ENCODE measurements at places on chromosomes 13 and 19.

- peak; percentile 75 for DNase-seq
These were observed at the start of gene CADM4 for GRCh38 chr19:43639519-43640423. Gene CADM4 (minus strand): TSS chr19:43639850. CDS start chr19:43639790, 60 bp downstream.

DNA sequence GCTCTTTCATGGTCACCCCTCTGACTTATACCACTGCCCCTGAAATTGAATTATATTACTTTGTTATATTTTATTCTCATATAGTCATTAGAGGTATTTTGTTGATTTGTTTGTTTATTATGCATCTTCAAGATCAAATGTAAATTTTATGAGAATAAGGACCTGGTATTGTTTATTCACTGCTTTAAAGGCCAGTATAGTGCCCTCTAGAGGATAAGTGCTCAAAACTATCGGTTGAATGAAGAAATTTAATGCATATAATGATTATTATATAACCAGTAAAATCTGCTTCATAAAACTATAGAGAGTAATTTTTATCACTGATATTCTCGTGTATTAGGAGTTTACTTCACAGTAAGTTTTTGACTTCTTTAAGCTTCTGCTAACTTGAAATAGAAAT is 1401.9 kb downstream of the SLITRK1 start:
- no peak for DNase-seq

GRCh38 chr13:78193846-78194245 is 275.2 kb upstream of the EDNRB start:
- DNase-seq, result no peak

DNA sequence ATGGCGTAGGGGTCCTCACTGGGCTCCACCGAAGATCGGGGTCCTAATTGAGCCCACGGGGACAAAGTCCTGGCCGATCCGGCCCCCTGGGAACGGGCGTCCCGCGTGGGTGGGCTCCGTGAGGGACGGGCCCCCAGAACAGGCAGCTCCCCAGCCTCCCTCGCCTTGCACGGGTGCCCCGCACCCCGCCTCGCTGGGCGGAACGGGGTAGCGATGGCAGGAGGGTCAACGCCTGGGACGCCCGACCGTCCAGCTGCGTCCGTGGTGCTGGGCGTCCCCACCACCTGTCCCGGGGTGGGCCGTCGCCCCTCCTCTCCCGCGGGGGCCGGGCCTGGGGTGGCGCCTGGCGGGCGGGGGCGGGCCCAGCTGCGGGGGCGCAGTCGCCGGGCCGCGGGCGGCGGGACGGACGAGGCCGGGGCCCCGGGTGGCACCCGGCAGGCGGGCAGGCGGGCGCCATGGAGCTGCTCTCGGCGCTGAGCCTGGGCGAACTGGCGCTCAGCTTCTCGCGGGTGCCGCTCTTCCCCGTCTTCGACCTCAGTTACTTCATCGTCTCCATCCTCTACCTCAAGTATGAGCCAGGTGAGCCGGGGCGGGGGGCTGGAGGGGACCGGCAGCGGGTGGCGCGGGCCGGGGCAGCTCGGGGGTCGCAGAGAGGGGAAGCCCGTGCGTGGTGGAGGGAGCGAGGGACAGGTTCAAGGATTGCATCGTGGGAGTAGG is at the start of gene TMEM38A:
TSS of gene TMEM38A (plus strand) at position 377 of the 717 bp plus-strand sequence. CDS start at position 456, 79 bp downstream.
- peak; percentile 78 for DNase-seq

DNA sequence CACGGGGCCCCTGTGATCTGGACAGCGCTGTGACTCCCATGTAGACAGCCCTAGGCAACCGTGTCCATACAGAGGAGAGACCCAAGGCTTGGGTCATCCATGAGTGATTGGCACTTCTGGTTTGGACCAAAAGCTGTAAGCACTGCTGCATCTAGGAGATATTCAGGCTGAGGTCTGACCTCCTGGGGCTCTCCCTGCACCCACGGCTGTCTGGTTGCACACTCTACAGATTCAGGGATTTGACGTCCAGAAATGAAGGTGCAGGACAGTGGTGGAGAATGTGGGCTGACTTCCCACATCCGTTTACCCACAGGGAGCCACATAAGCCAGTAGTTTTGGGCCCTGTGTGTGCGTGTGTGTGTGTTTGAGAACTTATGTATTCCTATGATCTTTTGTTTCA is 76.2 kb upstream of the ARHGEF7 start:
- no peak for DNase-seq

DNA sequence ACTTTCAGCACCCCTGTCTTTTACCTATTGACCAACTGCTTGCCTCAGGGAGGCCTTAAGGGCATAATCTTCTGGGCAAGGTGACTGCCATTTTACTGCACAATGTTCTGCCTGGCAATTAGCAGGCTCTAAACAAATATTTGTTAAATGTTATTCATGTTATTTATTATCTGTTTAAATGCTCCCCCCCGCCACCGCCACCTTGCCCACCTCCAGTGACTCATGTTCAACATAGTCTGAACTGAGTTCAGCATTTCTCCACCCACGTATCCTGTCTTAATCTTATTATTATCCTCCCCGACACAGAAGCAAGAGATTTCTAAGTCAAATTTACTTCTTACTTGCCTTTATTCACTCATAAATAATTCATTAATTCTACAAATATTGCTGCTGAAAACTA is 144.8 kb downstream of the LIG4 start:
- DNase-seq, result no peak

- DNase-seq, result no peak
These were observed 926 bp downstream of the ZNF587 start for GRCh38 chr19:57850553-57851017.

GRCh38 chr13:96935901-96936300 is 58.4 kb downstream of the OXGR1 start:
- no peak for DNase-seq

DNA sequence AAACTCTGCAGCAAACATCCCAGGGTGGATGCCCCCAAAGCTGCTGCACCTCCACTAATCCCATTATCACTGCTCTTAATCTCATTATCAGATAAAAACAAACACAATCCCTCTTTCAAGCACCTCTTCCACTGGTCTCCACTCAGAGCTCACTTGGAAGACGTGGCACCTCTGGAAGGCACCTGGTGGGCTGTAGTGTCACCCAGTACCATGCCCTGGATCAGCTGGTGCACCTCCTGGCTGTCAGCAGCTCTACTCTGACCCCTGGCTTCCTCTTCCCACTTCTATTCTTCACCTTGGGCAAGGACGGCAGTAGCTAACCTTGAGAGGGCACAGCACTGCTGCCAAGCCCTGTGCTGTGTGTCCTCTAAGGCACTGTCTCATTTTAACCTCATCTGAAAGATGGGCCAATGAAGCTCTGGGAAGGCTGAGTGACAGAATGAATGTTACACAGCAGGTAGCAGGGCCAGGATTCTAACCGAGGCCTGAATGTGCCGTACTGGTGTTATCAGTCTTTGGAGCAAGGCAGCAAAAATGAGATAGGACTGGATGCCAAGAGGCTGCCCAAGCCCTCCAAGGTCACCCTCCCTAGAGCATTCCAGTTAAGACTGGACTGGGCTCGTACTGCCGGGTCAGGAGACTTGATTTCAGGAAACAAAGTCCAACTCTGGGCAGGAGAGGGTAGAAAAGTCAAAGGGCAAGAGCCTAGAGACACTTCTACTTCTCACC is 7.4 kb downstream of the BRD4 start:
- DNase-seq, result peak; percentile 27

DNA sequence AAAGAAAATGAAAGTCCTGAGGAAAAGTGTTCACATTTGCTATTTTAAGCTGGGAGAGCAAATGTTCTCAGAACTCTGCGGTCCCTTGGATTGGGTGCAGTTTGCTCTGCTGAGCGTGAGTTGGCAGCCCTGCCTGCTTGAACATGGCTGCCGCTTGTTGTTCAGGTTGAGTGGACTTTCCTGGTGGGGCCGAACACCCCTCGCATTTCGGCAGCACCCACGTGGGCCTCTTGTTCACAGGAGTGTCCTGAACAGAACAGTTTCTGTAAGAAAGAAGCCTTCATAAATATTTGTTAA is 10.8 kb upstream of the RNF113B start:
- no peak for DNase-seq

- DNase-seq, result no peak
These were observed 51.4 kb downstream of the UBL3 start for GRCh38 chr13:29799041-29799440.

DNA sequence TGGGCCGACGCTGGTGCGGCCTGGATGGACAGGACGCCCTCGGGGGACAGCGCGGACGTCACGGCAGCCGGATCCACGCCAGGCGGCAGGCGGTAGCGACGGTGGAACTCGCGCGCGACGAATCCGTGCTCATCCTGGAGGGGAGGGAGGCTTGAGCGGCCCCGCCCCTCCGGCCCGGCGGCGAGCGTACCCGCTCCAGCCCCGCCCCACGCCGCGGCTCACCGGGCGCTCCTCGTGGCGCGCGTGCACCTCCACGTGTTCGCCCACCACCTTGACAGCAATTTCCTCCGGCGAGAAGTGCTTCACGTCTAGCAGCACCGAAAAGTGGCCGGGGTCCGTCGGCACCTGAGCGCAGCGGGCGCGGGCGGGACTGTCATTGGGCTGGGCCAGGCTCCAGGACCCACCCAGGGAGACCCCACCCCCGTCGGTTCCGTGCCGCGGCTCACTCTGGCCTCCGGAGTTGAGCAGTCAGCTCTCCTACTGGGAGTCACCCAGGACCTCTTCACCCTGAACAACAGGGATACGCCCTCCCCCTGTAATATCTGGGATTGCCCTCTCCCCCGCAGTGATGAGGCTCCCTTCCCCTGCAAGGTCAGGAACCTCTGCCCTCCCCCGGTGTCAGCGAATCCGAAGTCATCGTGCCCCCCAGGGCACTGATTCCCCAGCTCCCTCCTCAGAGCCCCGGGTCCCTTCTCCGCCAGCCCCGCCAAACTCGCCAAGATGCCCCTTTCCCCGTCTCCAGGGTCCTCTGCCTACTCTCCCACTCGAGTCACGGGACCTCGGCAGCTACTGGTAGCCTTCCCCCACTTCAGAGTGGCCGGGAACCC is 1.1 kb downstream of the HSPB6 start:
- DNase-seq, result peak; percentile 77

DNA sequence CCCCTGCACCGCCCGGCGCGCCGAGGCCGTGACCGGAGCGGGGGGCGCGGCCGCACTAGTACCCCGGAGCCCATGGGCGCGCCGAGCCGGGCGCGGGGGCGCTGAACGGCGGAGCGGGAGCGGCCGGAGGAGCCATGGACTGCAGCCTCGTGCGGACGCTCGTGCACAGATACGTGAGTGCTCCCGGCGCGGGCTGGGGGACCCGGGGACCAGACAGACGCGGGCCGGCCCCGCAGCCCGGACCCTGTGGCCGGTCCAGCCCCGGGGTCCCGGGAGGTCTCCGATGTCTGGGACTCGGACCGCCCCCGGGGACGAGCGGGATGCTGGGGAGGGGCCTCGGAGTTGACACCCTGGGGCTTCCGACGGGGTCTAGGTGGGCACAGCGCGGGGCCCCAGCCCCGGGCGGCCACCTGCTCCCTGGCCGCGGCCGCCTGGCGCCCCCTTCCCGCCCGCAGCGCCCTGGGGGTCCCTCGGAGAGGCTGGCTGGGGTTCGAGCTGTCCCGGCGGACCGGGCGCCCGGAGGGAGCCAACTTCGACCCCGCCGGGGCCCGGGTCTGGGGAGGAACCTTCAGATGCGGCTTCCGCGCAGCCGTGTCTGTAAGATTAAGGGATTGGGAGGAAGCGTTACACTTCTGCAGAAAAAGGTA is 568 bp downstream of the ATP11A start:
- DNase-seq, result peak; percentile 80

- DNase-seq, result peak; percentile 92
These were observed 7.0 kb downstream of the HIF3A start for GRCh38 chr19:46303691-46304397.

DNA sequence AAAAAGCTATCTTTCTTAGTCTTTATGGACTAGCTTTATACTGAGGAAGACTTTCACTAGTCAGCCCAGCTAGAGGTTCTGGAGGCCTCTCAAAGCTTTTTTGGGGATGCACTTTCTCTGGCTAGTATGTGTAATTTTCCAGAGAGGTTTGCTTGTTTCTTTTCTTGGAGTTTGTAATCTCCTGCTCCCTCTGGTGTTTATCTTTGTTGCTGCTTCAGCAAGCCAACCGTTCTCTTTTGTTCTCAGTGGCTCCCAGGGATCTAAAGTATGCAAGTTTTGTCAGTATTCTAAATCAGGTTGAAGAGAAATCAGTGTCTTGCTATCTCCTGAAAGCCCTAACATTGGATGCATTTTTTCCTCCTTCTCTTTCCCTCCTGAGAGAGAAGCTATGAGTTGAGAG is 121.1 kb upstream of the MYO16 start:
- no peak for DNase-seq

DNA sequence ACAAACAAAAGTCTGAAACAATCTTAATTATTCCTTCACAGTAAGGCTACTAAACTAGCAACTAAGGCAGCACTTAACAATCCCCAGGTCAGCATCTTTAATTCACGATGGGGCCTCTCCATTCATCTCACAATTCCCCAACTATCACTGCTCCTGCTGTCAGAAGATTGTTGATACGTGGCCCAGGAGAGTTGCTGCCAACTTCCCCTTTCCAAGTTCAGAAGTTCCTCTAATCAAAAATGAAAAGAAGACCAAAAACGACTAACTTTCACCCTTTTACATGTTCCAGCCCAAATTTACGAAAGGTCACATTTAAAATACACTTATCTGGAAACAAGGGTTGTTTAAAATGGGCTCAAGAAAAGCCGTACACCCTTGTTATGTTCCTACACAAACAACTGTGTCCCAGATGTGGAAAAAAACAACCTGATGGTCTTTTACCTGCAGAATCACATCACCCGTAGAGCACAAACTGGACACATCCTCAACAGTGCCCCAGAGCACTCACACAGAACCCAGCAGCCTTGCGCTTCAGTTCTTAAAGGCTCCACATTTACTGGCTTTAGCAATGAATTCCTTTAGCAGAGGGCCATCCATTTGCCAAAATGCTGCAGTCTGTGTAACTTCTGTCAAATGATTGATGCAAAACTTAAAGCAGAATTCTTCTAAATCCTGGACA is 38.0 kb downstream of the PHF11 start:
- DNase-seq, result no peak

- DNase-seq, result no peak
These were observed 22.7 kb downstream of the ADPRHL1 start for GRCh38 chr13:113430378-113431110.

- DNase-seq, result no peak
These were observed 723.9 kb upstream of the ARGLU1 start for GRCh38 chr13:107291875-107292274.

DNA sequence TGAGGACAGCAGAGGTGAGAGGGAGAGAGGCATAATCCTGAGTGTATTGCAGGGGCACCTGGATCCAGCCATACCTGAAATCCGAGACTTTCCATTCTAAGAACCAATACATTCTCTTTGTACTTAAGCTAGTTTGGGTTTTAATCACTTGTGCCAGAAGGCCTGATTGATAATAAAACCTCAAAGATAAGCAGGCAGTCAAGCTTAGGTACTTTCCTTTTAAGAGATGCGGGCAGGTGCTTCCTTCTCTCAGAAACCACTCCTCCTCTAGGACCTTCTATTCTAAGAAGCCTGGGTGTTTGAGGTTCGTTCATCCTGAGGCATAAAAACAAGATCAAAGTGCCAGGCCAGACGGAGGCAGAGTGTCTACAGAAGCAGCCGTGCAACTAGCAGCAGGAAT is 22.2 kb downstream of the FAM187B start:
- no peak for DNase-seq

DNA sequence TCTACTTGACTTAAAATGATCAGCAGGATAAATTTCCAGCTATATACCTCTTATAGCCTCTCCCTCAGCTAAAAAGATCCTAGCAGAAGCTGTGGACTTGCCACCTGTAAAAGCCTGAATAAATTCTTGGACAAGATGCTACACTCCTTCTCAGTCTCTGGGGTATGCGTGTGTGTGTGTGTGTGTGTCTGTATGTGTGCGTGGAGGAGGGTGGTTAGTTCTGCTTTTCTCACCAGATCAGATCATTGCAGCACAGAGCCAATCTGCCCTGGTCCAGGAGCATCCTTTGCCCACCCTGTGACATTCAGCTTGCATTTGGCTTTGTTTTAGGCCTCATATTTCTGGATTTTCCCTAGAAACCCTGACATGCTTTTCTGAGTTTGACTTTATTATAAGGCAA is 438.3 kb downstream of the RFC3 start:
- DNase-seq, result no peak

- DNase-seq, result no peak
These were observed 2.8 kb upstream of the CERS4 start for GRCh38 chr19:8206147-8207087.

Data from upper lobe of right lung (tissue), 1 donor.